Placental epithelial cell (primary cell): ENCODE measurements at places on chromosomes 13 and 19. TPM values are rescaled to one million over a fixed set of nuclear protein-coding genes. Genes with fewer than 3 reads are reported as not detected.

The SYT3 gene
- not detected in 2 replicates for total RNA-seq

The CEACAM8 gene
- total RNA-seq: 1.2 TPM in 1 of 2 replicates, not detected in the other

The INAFM1 gene
- 2.0 and 6.7 TPM in 2 replicates for total RNA-seq

The CPB2 gene
- total RNA-seq: 1.6 TPM in 1 of 2 replicates, not detected in the other

The PABPC3 gene
- total RNA-seq: under 0.01 and 0.22 TPM in 2 replicates

The SAFB2 gene
- 20.3 and 36.9 TPM in 2 replicates for total RNA-seq

The TNFSF13B gene
- 0.43 and 5.5 TPM in 2 replicates for total RNA-seq

The PSG2 gene
- total RNA-seq: not detected in 2 replicates

The SSBP4 gene
- 44.8 and 56.0 TPM in 2 replicates for total RNA-seq

The PRODH2 gene
- total RNA-seq: not detected in 2 replicates

The SBK2 gene
- not detected in 2 replicates for total RNA-seq

The PODNL1 gene
- total RNA-seq: 0.39 and 0.43 TPM in 2 replicates

The LILRB3 gene
- total RNA-seq: not detected in 2 replicates

The SIGLECL1 gene
- total RNA-seq: not detected in 2 replicates

The SCGB2B2 gene
- total RNA-seq: 0.22 and 0.79 TPM in 2 replicates

The SCEL gene
- 103 and 153 TPM in 2 replicates for total RNA-seq

The CGB8 gene
- total RNA-seq: 0.39 and 2.3 TPM in 2 replicates

The CBLC gene
- 5.5 and 6.3 TPM in 2 replicates for total RNA-seq

The LYPD3 gene
- 35.5 and 65.2 TPM in 2 replicates for total RNA-seq

The EPSTI1 gene
- total RNA-seq: 14.1 and 17.4 TPM in 2 replicates

The LSR gene
- total RNA-seq: 53.0 and 62.4 TPM in 2 replicates

The HNRNPA1L2 gene
- 1.8 and 2.7 TPM in 2 replicates for total RNA-seq

The SAE1 gene
- total RNA-seq: 73.4 and 120 TPM in 2 replicates

The CYP2A7 gene
- total RNA-seq: not detected in 2 replicates

The CDC16 gene
- total RNA-seq: 47.2 and 62.8 TPM in 2 replicates
